ENCODE measurements at places on chromosomes 2 and 18.
A peak's percentile ranks its signal among the peaks of the same experiment; 100 is the strongest.

DNA sequence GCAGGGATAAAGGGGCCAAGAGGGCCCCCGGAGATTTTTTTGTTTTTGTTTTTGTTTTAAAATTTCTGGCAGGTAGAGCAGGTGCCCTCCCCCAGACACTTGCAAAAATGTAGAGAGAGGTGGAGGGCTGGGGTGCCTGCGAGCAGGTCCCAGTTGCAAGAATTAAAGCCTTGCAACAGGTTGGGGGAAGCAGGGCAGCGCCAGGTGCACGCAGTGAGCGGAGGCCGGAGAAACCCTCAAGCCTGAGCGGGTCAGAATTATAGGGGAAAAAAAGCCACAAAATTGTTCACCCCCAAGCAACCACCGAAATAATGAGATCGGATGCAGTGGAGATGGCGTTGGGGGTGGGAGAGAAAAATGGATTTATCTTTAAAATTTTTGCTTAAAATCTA, 527 bp downstream of the IGFBP5 start:
- no peak for DNase-seq

DNA sequence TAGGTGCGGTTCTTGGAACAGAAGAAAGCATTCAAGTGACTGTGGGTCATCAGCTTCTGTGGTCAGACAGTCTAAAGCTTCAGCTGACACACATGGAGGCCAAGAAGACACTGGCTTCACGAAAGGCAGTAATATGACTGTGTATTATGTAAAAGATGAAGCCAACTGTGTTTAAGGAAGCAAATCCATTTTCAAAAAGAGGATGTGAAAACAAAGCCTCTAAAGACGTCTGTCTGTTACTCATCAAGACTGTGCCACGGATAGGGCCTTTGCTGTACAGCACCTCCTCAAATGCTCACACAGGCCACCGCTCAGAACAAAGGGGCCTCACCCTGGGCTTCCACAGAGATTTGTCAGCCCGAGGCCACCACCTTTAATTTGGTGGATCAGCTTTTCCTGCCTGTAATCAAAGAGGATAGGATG, 21.1 kb upstream of the TMEM163 start:
- no peak for DNase-seq

DNA sequence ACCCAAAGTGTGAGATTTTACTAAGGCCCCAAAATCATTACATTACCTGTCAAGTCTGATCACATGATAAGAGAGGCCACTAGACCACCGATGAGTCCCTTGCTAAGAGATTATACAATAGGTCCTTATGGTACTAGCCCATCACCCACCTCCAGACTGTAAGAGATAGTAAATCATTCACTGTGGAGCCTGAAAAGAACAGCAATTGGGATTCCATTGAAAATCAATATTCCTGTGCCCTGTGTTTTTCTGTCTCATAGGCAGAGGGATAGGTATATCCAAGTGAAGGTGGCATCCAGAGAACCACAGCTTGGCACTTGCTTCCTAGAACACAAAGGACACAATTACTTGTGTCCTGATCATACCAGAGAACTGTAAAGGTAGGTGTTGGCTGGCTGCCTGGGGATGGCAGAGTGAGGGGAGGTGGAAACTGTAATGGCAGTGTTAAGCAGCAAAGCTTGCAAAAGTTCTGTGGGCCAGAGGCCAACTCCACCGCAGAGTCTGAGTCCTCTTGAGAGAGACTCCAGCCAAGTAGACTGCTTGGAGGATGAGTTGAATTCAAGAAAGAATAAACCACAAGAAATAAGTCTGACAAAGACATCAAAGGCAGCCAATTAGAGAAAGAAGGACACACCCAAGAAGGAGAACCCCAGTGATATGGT, 102.0 kb upstream of the PIEZO2 start:
- no peak for DNase-seq

DNA sequence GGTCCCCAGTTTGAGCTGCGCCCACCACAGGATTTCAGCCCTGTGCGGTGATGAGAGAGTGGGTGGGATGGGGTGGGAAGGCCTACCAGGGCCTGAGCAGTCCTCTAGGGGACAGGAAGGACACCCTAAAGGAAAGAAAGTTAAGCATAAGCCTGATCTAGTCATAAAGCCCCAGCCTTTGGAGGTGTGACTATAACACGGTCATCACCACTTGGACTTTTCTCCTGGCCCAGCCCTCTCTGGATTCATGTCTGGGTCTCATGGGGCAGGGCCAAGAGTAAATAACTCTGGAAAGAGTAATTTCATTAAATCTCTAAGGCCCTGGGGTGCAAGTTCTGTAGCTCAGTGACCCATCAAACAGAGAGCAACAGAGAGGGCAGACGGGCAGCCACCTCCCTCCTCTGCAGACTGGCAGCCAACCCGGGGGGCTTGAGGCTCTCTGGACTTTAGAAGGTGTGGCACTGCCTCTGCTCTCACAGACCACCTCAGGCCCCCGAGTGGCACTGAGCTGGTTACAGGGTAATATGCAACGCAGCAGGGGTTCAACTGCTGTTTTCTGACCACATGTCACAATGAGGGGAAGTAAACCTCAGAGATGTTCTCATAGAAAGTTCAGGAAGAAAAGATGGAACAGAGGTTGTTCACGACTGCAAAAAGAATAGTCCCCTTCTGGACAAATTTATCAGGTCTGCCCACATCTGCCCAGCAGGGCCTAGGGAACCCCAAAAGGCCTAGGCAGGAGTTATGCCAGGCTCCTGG, 41.5 kb downstream of the TGFA start:
- no peak for DNase-seq

DNA sequence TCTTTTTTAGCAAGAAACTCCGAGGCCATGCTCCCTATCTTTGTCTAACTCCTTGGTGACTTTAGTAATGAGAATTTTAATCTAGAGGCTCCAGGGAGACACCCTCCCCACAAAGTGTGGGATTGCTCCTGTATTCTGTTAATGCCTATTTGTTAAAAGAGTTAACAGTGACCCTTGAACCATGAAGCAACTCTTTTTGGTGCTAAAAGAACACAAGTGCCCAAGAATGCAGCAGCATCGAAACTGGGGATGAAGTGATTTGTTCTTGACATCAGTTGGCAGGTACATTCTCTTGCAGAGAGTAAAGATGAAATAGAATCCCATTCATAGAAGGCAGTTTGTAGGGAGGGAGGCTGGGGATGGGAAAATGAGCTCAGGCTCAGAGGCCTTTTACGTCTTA, 50.0 kb downstream of the FMNL2 start:
- DNase-seq, result no peak

GRCh38 chr18:21851327-21851961, 110.9 kb downstream of the MIB1 start:
- DNase-seq, result no peak

DNA sequence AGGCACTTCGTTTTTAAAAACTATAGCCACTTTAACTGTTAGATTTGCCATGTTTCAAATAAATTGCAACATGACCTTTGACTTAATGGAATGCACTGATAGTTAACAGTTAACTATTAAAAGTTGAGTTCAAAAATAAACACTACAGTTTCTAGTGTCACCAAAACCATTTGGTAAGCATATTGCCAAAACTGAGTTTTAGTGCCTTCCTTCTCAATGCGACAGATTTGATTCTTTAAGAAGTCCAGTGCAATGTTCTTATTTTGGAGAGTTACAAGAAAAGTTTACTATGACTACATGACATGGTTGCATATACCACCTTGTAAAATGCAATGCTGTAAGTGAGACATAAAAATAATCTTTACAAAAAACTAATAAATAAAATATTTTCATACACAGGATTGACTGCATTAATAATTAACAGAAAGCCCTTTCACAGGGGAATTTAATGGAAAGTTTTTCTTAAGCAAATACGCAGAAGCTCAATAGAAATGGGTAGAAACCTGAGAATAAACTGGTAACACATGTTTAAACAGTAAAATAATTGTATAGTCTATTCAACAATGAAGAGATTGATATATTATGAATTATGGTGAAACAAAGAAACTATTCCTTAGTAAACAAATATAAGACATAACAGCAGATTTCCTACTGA, 53.8 kb downstream of the GRB14 start:
- no peak for DNase-seq

- DNase-seq, result no peak
Observed at GRCh38 chr2:91748902-91749301, 3057.4 kb downstream of the RPIA start.

DNA sequence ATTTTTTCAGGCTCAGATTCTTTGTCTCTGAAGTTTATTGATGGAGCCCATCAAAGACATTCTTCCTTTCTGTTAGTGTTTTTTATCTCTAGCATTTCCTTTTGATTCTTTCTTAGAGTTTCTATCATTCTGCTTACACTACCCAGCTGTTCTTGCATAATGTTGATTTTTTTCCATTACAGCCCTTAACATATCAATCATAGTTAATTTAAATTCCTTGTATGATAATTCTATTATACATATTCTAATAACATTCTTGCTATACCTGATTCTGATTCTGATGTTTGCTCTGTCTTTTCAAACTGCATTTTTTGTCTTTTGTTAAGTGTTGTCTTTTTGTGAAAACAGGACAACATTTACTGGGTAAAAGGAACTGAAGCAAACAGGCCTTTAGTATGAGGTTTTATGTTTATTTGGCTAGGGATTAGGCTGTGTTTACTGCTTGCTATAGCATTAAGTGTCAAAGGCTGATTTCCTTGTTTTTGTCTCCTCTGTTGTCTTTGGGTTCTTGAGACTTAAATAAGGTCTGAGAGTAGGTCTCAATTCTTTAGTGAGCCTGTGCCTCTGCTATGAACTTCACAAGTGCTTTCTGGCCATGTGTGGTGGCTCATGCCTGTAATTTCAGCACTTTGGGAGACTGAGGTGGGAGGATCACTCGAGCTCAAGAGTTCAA, 8.0 kb upstream of the STAM2 start:
- DNase-seq, result no peak

DNA sequence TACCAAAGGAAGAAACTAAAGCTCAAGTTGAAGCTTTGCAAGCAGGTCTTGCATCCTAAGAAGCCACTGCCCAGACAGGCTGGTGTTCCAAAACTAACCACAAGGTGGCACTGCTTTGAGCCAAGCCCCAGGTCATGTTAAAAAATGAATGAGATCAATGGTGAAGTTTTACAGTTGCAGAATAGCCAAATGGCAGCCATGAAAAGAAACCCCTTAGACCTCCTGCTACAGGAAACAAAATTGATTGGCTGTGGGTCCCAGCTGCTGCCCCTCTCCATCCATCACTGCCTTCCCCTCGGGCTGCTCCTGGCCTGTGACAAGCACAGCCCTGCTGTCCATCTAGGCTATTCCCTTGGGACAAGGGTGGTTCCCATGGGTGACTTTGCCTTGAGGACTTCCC, 20.7 kb upstream of the MREG start:
- DNase-seq, result peak; percentile 80

DNA sequence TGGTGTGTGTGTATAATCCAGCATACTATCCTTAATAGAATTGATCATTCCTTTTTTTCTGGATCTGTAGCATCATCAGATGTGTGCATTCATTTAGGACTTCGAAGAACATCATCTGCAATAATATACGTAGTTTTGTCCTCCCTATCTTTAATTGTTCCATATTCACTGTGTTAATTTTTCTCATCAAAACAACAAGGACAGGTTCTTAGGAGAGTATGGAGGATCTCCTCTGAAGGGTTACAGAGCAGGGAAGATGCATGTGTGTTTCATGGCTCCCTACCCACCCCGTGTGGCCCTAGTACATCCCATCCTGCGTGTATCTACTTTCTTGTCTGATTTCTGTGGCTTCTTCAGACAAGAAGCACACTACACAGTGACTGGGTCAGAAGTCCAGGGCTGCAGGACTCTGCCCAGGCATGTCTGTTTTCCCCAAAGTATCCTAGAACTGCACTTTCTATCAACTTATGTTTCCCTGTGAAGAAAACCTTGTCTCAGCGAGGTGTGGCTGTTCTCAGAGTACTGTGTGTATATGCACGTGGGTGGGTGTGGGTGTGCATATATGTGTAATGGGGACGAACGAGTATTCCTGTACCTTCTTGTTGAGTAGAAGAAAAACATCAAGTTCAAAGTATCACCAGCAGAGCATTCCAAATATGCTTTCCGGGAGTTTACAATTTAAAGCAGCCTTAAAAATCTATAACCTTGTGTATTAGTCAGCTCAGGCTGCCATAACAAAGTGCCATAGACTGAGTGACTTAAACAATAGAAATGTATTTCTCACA, 220.4 kb upstream of the FOSL2 start:
- no peak for DNase-seq

GRCh38 chr2:111182121-111182520, 61.4 kb downstream of the BCL2L11 start:
- DNase-seq, result no peak

DNA sequence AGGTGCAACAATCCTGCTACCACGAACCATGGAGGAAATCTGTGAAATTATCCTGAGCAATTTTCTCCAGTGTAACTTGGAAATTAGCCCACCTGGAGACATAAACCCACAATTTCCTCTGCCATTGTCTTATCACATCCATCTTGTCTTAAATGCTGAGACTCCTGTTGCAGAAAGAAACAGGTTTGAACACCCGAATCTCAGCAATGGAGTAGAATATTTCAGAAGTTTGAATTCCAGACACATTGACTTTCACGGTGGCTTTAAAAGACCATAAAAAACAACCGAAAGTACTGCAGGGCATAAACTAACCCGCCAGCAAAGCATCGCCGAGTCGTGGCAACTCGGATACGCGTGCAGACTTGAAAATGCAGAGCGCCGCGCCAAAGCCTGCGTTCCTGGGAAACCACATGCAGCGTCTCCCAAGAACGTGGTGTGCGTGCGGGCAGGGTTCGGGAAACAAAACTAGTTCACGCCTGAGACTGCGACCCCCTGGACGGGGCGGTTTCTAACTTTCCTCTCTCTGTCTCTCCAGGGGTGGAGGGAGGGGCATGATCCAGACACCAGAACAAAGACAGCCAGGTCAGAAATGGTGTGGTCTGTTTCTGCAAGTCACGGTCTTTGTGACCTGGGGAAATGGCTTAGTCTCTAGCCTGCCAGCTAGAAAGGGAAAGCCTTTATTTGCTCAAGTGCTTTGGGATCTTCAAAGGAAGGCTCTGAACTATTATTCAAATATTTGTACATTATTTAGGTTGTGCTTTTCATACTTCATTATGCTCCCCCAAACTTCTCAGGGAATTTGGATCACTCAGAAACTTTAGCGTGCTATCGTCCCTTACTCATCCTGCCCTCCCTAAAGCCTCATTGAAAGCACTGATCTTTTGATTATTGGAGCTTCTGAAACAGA, 26.9 kb upstream of the KCTD1 start:
- DNase-seq, result no peak
